ENCODE measurements at places on chromosomes 4 and X.
A peak's percentile ranks its signal among the peaks of the same experiment; 100 is the strongest.

DNA sequence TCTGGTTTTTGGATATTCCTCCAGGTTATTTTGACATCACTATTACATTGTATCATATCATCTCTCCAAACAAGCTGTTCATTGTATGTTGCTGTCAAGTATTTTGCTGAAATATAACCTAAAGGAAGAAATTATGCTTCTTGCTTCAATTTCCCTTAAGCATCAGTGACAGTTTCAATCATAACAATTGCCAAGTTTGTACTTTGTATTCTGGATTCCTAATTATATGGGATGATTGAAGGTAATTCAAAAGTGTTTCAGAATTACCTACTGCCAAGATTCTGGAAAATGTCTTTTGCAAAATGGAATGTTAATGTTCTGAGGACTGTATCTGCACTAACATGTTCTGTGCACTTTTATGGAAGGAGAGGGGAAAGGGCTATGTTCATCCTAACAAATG, 228.7 kb downstream of the PRDM5 start:
- no peak for DNase-seq

DNA sequence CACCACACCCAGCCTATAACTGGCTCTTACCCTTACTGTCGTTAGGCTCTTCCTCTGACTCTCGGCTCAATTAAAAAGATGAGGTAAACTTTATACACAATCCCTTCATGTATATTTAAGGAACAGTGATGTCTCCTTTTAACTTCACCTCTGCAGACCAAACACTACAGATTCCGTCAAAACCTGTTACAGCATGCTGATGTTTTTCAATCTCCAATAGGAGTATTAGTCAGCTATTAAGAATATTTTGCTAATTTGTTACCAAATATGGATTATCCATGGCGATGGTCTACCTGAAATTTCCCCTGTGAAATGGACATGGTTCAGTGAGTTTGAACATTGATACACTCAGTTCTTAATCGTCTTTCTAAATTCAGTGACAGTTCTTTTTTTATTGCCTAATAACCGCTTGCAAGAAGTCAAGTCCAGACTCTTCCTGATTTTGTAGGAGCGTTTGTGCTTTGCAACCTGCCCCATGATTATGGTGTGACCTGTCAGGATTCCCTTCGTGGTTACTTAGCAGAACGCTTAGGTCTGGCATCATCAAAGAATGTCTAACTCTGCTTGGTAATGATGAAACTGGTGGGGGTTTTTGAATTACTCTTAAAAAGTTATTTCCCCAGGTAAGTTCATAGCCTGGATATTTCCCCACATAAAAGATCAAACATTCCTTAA, 72.2 kb upstream of the STOX2 start:
- DNase-seq, result no peak

DNA sequence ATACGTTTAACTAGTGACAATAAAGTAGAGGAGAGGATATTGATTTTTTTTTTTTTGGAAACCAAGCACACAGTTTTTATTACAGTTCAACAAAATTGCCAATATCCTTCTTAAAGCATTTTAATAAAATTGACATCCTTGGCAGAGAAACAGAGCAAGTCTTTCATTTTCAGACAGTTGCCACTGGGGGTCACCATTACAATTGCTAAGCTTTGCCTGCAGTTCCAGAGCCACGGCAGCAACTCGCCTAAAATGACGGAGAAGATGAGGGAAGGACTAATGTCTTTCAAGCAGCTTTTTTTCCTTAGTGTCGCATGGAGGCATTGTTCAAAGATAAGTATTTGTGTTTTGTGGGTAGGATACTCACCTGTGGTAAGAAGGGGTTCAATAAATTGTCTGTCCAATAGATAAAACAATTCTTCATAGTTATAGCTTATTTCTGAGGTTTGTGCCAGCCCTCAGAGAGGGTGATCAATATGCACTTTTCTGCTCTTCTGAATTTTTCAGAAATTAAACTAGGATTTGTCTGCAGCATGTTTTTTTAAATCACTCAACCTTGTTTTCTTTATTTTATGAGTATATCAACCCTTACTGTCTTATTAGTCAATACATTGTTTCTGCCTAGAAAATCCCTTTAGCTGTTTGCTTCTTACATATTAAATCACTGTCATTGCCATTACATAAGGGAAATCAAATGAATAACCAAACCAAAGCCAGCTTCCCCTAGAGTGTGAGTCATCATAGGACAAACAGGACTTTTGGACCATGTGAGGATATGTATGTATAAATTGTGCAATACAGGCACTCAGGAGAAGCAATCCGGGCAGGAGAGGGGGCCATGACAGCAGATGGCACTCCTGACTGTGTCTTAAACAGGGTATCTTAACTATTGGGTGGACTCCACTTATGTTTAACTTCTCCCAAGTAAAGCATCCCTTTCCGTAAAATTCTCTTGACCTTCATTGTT, 508.1 kb upstream of the ARX start:
- DNase-seq, result no peak

DNA sequence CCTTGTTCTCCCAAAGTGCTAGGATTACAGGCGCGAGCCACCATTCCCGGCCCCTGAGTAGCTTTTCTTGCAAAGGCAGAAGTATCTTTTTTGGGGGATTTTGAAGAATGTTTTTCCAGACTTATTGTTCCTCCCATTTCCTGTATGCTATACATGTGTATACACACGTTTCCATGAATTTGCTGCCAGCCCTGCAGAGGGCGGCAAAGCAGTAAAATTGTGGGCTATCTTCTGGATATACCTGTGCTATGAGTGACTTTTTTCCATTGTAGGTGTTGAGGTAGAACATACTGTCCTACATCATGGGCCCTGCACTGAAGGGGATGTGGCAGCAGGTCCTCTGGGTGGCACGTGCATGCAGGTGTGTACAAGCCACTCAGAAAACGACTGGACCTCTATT, 16.9 kb upstream of the MED28 start:
- DNase-seq, result peak; percentile 29

DNA sequence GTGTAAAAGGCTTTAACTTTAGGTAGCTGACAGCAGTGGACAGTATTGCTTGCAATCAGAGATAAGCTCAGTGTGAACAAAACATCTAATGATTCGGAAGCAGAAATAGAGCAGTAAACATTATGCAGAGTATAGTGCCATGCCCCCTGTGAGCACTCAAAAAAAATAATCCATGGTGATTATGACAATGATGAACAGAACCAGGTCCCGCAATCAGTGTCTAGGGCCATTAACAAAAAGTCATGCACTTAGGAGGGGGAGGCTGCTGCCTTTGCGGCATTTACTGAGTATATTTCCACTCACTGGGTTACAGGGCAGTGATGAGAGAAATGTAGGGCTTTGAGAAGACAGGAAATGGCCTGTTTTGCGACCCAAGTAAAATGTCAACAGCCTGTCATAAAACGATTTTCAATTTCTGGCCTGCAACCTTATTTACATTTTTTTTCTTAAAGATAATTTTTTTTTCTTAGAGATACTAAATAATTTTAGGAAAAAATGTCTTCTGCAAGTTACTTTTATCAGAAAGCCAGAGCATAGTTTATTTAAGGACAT, 27.3 kb upstream of the NEIL3 start:
- no peak for DNase-seq

- DNase-seq, result no peak
Observed at GRCh38 chrX:56268888-56269287, 36.7 kb downstream of the KLF8 start.

- no peak for DNase-seq
Observed at GRCh38 chrX:132615391-132616131, 126.7 kb upstream of the MBNL3 start.

- DNase-seq, result no peak
Observed at GRCh38 chrX:119240356-119240755, 4.3 kb downstream of the PGRMC1 start.

DNA sequence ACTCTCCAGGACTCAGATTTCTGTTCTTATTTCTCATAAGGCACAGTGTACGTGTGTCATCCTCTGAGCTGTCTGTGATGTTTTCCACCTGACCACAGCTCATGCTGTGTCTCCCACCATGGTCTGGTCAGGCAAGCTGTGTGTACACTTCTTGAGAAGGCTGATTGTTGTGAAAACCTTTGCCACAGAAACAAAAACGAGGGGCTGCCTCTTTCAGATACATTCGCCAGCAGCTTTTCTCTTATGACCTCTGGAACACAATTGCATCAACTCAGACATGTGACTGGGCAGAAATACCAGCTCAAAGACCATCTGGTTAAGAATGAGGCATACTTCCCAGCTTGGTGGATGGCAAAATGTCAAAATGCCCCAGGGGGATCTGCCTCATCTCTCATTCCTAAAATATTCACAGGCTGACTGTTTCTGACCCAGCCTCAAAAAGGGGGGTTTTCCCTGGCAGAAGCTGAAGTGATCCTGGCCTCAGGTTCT, 46.1 kb downstream of the PGRMC2 start:
- peak; percentile 35 for DNase-seq

DNA sequence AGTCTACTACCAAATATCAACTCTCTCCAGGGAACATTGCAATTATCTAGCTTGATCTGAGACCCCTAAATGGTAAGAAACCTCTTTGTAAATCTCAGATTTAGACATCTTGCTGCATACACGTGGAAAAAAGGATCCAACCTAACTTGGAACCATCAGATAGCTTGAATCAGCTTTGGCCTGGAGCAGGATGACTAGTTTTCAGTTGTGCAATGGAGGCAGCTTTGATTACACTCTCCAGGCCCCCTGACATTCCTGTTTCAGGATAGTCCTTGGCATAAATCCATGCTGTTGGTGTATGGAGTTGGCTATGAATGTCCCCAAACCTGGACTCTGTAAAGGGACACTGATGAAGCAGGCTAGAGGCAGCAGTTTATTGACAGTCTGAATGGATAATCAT, 1061.9 kb upstream of the TENM3 start:
- DNase-seq, result no peak

DNA sequence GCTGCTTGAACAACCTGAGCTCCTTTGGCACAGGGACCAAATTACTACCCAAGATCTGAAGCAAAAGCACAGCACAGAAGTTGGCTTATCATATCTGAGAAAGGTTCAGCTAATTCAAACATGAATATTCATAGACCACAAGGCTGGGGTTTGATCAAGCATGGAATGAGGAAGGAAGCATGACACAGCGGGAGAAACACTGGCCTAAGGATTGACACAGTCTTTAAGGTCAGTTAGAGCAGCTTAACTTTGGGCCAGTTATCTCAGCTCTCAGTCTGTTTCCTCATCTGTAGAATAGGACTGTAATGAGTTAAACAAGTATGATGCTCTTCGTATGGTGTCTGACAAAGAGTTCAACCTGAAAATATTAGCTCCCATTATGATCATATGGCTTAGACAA, 88.5 kb upstream of the CBR4 start:
- no peak for DNase-seq

GRCh38 chrX:24301806-24302205, 12.1 kb downstream of the SUPT20HL2 start:
- no peak for DNase-seq

GRCh38 chr4:153764601-153765368, 5.0 kb upstream of the RNF175 start:
- no peak for DNase-seq

GRCh38 chr4:122195718-122196117, 43.6 kb downstream of the BLTP1 start:
- no peak for DNase-seq

DNA sequence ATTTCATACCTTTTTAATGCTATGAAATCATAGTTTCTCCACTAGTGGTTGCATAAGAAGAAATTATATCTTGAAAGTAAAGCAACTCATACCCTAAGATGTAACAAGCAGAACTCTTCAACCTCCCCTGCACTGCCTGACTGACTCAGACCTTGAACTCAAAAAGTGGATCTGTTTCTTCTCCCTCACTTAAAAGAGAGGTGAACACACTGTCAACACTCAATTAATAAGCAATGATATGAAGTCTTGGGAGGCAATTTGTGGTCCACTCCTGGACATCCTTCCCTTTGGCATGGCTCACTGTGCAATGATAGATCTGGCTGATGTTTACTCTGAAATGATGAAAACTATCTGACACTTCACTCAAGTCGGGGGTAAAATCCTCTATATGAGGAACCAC, 282.0 kb upstream of the DKK2 start:
- no peak for DNase-seq

DNA sequence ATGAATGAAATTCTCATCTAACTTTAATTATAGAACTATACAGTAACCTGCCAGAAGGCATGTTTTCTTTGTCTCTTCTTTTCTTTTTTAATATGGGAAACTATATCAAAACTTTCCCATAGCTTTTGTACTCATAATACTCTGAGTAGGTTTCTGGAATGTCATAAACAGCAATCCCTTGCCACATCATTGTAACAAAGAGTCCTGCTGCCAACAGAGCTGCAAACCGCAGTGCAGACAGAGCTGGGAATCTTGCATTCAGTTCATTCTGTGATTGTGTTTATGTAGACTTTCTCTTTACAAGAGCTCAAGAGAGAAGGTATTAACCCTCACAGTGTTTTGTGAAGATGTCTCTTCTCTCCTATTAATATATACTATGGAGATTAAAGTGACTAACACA, 304.4 kb upstream of the SLIT2 start:
- DNase-seq, result no peak

GRCh38 chr4:115293093-115293462, 179.7 kb upstream of the NDST4 start:
- DNase-seq, result no peak

DNA sequence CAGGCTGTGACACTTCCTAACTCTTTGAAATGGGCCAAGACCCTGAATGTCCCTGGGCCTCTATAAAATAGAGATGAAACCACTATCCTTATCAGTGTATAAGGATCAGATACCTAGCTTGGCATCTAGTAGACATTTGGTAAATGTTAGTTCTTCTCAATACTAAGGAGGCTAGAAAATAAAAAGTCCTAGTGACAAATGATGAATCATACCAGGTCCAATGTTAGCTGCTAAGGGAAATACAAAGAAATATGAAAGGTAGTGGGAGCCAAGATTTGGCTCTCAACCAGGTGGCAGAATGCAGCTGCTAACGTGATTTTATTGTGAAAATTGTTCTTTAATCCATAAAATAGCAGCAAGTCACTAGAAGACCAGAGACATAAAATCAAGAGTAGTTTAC, 19.8 kb upstream of the PPARGC1A start:
- DNase-seq, result no peak

DNA sequence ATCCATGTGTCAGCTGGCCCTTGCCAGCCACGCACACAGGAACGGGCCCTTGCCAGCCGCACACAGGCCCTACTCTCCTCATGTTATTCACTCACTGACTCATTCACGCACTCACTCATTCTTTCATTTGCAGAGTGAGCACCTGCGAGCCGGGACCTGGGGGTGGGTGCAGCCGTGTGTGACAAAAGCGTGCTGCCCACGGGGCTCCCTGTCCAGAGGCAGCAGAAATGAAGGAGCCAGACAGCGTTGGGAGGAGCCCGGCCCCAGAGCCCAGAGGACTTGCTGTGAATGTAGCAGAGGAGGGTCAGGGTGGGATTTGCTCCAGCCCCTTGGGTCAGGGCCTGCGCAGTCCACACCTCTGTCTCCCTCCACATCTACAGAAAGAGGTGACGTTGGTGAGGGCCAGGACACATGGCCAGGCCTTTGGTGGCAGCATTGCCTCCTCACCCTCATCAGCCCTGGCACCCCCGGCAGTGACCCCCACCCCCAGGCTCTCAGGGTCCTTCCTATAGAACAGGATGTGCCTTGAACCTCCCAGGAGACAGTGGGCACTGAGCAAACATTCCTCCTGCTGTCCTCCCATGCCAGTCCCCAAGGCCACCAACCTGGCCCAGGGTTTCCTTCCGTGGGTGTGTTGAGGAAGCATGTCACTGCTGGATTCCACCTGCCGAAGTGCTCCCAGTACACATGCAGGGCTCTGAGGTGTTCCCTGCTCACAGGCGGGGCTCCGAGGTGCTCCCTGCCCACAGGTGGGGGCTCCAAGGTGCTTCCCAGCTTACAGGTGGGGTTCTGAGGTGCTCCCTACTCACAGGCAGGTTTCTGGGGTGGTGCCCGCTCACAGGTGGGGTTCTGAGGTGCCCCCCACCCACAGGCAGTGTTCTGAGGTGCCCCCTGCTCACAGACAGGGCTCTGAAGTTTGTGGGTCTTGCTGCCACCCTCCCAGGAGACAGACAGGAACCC, 105.7 kb downstream of the HMX1 start:
- DNase-seq, result no peak
